ENCODE measurements at places on chromosomes 5 and 9.

GRCh38 chr5:158534203-158534602, 565.5 kb downstream of the EBF1 start:
- DNase-seq: no peak
- H3K27ac ChIP-seq: no peak overlapping the region
- no peaks in the 10 kb centered on the region for H3K27me3 ChIP-seq
- peaks cover 14% of the 10 kb centered on the region for H3K4me1 ChIP-seq
- H3K4me3 ChIP-seq: no peak overlapping the region

DNA sequence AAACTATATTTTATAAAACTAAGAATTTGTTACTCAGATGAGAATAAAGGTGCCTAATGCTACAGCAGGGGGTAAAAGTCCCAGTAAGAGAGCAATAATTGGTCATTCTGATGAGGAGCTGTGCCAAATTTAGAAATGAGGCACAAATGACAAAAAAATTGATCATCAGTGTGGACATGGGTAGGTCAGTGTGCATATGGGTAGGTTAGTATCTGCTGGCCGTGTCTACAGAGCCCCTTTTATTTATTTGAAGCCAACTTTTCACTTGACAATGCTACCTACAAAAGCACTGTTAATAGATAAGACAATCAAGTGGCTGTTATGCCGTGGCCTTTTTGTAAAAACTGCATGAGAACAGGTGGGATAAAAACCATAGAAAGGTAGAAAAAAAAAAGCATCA, 454.6 kb downstream of the RAB3C start:
- no peak overlapping the region for H3K4me3 ChIP-seq
- no peaks in the 10 kb centered on the region for H3K36me3 ChIP-seq
- DNase-seq: no peak
- peaks cover 5% of the 10 kb centered on the region for H3K4me1 ChIP-seq
- peaks cover 7% of the 10 kb centered on the region for H3K27me3 ChIP-seq
- H3K27ac ChIP-seq: no peak overlapping the region

DNA sequence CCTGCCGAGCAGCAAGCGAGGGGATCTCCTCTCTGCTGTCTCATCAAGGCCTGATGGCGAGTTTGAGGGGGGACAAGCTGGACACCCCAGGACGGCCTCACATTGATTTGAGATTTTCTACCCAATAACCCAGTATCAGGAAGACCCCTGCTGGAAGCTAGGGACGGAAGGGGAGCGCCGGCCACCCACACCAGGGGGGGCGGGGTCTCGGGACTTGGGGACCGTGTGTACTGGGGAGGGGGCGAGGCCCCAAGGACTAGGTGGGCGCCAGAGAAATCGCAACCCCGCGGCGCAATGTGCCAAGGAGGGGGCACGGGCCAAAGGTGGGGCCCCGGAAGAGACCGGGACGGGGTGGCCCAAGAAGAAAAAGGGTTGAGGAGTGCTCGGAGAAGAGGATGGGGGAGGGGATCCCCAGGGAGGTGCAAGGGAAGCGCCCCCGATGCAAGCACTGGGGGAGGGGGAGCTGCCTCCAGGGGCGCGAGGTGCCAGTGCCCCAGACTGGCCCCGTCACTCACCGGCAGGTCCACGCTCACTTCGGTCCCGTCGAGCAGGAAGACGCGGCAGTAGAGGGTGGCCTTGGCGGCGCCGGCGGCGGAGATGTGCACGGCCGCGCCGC, 1.1 kb downstream of the EPB41L4B start:
- H3K36me3 ChIP-seq: no peaks in the 10 kb centered on the region
- peaks cover 5% of the 10 kb centered on the region for H3K27me3 ChIP-seq
- H3K4me1 ChIP-seq: no peaks in the 10 kb centered on the region

GRCh38 chr9:18350036-18350435, 123.9 kb upstream of the ADAMTSL1 start:
- DNase-seq: no peak
- H3K4me3 ChIP-seq: no peak overlapping the region
- H3K27me3 ChIP-seq: no peaks in the 10 kb centered on the region
- H3K36me3 ChIP-seq: no peaks in the 10 kb centered on the region
- no peaks in the 10 kb centered on the region for H3K4me1 ChIP-seq

DNA sequence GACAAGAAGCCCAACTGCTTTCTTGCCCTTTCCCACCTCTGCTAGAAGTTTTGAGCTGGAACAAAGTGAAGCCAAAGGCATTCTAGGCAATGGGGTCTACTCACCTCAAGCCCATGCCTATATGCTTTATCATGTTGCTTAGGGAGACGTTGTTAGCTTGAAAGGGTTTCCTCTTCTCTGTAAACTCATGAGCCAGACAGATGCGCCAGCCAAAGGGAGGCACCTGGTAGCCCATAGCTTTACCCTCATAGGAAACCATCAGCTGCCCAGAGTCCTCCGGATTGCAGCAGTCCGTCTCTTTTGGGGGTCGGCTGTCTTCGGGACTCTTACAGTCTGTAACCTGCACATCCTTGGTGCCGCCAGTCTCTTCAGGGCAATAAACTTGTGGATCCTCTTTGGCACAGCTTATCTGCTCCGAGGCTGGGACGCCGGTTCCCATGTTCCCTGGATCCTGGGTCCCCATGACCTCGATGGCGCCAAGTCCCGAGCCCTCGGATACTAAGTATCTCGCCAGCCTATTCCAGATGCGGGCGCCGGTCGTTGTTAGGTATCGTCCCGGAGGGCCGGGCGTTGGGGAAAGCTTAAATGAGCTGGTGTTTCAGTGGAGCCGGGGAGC, 678 bp downstream of the GBA2 start:
- peak overlapping the region; percentile 75 for H3K27ac ChIP-seq
- peak overlapping the region; percentile 99 for H3K4me3 ChIP-seq
- H3K27me3 ChIP-seq: no peaks in the 10 kb centered on the region

GRCh38 chr5:62182802-62183201, 123.2 kb upstream of the KIF2A start:
- H3K36me3 ChIP-seq: no peaks in the 10 kb centered on the region
- no peaks in the 10 kb centered on the region for H3K27me3 ChIP-seq
- DNase-seq: no peak
- H3K4me3 ChIP-seq: no peak overlapping the region
- H3K27ac ChIP-seq: no peak overlapping the region

GRCh38 chr5:147578228-147579024, 68.6 kb upstream of the DPYSL3 start:
- H3K36me3 ChIP-seq: no peaks in the 10 kb centered on the region
- no peak for DNase-seq
- H3K27ac ChIP-seq: no peak overlapping the region
- H3K27me3 ChIP-seq: no peaks in the 10 kb centered on the region

DNA sequence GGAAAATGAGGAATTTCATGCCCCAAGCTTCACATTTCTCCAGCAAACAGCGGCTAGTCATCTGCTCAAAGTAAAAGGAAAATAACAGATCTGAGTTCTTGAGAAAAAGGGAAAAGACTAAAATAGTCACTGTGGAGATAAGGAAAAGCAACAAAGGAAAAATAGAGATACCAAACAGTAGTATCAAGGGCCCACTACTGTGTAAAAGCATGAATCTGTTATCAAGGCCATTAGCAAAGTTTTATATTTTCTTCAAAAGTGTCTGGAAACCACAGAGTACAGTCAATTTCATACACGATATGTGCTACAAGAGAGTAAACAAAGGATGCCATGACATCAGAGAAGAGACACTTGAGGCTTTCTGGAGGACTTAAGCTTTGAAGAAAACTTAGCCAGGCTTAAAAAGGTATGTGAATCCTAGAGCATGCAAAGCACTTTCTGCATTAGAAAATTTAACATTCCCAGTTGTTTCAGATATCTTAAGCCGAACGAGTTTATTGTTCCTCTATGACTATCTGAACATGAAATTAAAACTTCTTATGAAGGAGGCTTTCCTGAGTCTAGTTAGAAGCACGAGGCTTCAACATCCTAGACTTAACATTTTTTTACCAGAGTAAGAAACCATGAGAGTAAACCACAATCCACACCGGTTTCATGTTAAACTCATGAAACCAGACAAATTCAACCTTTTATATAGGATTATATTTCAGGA, 1.2 kb downstream of the TTC33 start:
- peaks cover 7% of the 10 kb centered on the region for H3K4me1 ChIP-seq
- peak overlapping the region; percentile 74 for H3K27ac ChIP-seq
- H3K4me3 ChIP-seq: peak overlapping the region; percentile 88

- no peak overlapping the region for H3K27ac ChIP-seq
- H3K4me3 ChIP-seq: no peak overlapping the region
- H3K27me3 ChIP-seq: no peaks in the 10 kb centered on the region
- H3K36me3 ChIP-seq: no peaks in the 10 kb centered on the region
These were observed 35.2 kb upstream of the ADAMTS2 start for GRCh38 chr5:179380211-179381035.

DNA sequence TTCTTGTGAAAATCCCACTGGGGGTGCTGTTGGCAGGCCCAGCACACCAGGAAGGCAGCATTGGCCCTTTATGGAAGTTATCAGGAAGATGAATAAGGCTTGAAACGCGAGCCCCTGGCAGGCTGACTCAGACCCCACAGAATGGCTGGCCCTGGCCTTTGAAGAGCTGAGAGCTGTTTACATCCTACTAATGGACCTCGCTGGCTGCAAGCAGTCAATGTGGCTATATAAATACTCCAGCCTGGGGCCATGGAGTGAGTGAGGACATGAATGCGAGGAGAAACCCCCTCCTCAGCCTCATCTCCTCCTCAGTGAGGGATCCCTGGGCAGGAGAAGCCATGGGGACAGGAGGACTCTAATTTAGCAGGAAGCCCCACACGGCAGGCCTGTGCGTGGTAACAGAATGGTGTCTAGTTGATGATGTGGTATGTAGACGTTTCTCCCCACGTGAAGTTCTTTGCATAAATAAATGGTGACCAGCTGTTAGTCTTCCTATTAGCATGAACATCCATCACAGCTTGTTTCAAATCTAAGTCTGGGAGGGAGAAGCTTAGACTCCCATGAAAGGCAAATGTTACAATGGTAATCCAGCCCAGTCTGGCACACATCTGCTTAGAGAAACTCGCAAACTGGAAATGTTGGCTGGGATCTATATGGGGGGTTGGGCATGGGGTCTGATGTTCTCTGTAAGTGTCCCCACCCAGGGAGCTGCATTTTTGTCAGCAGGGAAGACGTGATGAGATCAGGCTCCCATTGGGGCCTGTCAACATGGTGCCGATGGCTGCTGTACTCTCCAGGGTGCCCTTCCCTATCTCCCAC, 175.1 kb upstream of the PITX1 start:
- no peaks in the 10 kb centered on the region for H3K36me3 ChIP-seq
- DNase-seq: no peak
- H3K4me1 ChIP-seq: no peaks in the 10 kb centered on the region
- H3K27me3 ChIP-seq: peaks cover 5% of the 10 kb centered on the region
- H3K27ac ChIP-seq: no peak overlapping the region

GRCh38 chr9:37392272-37392671, 30.2 kb upstream of the GRHPR start:
- H3K4me3 ChIP-seq: no peak overlapping the region
- no peaks in the 10 kb centered on the region for H3K36me3 ChIP-seq
- no peak overlapping the region for H3K27ac ChIP-seq
- peaks cover 21% of the 10 kb centered on the region for H3K4me1 ChIP-seq
- no peak for DNase-seq

DNA sequence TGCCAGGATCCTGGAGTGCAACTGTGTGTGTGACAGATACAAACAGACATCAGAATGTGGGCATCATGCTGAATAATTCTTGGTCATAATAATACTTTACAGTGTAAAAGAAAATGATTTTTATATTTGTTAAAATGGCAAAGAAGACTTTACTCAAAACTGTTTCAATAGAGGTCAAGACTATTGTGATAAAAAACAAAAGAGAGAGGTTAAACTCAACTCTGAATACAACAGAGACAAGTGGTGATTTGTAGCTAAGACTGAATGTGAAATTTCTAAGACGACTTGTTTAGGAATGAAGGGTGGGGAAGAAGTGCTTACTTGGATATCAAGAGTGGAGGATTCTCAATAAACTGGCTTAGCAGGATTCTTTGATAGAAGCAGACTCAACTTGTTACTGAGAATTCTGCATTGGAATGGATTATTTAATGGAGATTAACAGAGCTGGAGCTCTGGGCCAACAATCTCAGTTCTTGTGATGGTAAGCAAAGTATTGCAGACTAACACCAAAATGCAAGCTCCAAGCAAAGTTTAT, 457.4 kb upstream of the CDH18 start:
- H3K36me3 ChIP-seq: no peaks in the 10 kb centered on the region
- H3K27me3 ChIP-seq: no peaks in the 10 kb centered on the region
- no peak overlapping the region for H3K27ac ChIP-seq
- H3K4me3 ChIP-seq: no peak overlapping the region

DNA sequence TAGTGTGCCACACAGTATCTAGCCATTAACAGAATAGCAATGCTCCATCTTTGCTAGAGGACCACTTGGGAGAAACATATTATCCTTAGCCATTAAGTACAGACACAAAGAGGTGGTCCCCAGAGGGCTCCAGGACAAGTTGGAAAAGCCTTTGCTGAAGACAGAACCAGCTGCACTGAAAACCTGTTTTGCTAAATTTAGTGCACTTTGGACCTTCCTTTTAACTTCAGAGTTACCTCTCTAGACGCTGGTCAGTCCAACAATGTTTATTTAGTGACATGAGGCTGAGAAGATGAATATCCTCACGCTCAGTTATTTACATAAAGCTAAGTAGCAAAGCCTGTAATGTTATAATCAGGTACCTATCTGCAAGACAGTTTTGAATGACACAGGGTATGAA, 265.0 kb upstream of the ZNF608 start:
- no peaks in the 10 kb centered on the region for H3K27me3 ChIP-seq
- peaks cover 17% of the 10 kb centered on the region for H3K4me1 ChIP-seq
- H3K27ac ChIP-seq: no peak overlapping the region
